ENCODE measurements at places on chromosomes 1 and 21.

GRCh38 chr1:226956942-226957713 lies 17.0 kb downstream of the COQ8A start:
- no peak for DNase-seq

- DNase-seq = no peak
Measured at GRCh38 chr1:42157667-42158066, 4.5 kb downstream of the GUCA2B start.

- DNase-seq = no peak
Measured at GRCh38 chr21:38796424-38796823, 9.3 kb upstream of the ETS2 start.

DNA sequence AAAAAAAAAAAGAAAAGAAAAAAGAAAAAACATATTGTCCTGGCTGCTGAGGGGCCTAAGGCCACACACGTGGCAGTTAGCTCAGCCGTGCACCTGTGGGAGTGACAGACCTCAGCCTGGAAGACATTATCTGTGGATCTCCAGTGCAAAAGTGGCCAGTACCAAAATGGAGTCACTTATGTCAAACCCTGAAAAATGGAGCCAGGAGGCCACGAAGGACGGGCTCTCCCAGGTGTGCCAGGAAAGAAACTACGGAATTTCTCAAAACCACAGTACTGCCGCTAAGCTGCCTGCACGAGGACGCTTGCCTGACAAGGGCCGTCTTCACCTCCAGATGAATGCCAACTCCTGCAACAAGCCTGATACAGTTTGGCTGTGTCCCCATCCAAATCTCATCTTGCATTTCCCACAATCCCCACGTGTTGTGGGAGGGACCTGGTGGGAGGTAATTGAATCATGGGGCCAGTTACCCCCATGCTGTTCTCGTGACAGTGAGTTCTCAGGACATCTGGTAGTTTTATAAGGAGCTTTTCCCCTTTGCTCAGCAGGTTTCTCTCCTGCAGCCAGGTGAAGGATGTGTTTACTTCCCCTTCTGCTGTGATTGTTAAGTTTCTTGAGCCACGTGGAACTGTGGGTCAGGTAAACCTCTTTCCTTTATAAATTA lies 5.3 kb upstream of the MIB2 start:
- no peak for DNase-seq

DNA sequence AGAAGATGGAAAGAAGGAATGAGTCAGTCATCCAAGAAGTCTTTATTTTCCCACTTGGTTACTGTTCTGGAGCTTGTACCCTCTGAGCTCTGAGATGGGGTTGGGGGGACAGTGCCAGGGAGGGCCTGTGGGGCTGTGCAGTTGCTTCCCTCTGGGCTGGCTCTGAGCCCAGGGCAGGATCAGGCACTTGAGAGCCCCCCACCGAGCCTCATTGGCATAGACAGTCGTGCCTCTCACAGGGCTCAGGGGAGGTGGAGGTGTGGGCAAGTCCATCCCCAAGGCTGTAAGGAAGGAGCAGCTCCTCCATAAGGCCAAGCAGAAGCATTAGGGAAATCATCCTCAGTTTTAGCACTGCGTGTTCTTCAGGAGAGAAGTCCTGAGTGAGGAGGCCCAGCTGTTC lies 2.5 kb upstream of the ARL8A start:
- DNase-seq = no peak

GRCh38 chr1:43199093-43199726 lies 27.1 kb downstream of the CFAP57 start:
- DNase-seq = no peak

- DNase-seq = no peak
Measured at GRCh38 chr21:35838987-35839763, 221.2 kb downstream of the SETD4 start.

DNA sequence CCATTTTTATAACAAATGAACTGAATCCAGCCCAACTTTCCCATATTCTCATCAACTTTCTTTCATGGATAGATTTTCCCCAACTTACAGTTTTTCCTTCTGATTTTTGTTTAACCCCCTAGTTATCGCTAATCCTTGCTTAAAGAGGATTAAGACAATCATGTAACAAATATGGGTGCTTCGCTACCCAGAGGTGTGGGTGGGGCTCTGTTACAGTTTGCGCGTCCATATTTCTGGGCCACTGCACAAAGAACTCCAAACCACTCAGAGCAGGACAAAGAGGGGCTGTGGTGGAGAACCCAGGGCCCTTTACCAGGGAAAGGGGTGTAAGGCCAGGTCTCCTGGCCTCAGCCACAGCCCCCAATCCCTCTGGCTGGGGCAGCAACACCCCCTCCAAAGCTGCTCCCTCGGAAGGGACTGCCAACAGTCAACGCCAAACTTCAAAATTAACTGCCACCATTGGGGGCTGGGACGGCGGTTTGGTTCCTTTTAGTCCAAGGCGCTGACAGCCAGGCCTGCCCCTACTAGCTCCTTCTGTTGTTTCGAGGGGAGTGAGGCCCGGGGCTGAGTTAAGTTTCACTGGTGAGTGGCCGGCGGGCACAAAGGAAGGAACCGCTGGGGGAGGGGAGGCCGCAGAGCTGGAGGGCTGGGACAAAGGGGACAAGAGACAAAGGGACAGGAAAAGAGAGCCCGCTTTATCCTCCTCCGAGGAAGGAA lies 27.9 kb downstream of the SSBP3 start:
- DNase-seq = no peak

DNA sequence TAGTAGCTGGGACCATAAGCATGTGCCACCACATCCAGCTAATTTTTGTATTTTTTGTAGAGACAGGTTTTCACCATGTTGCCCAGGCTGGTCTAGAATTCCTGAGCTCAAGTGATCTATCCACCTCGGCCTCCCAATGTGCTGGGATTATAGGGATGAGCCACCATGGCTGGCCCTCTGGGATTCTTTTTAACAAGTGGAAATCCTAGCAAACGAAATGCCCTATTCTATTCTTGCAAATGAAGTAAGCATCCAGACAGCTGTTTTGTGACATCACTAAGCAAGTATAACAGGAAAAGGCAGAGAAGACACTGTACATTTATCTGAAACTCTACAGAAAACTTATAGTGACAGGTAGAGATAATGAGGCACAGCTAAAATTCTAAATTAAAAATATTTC lies 86.4 kb downstream of the DDAH1 start:
- DNase-seq = no peak

GRCh38 chr1:231882333-231882732 lies 255.7 kb downstream of the DISC1 start:
- no peak for DNase-seq

- DNase-seq = no peak
Measured at GRCh38 chr21:26769613-26770188, 75.5 kb downstream of the ADAMTS1 start.

DNA sequence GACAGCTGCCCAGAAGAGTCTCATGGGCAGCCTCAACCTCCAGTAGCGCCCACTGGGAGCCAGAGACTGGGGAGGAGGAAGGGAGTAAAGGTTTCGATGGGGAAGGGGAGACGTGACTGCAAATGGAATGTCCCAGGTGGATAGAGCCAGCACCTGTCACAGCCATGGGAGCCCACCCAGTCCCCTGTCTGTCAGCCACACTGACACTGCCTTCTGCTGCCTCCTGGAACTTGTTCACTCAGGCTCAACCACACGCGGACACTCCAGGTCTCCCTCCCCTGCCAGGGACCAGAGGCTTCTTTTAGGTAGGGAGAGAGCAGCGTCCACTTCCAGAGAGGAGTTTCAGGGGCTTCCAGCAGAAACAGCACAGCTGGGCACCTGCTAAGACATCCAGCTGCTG lies 346.3 kb downstream of the NPHP4 start:
- no peak for DNase-seq

DNA sequence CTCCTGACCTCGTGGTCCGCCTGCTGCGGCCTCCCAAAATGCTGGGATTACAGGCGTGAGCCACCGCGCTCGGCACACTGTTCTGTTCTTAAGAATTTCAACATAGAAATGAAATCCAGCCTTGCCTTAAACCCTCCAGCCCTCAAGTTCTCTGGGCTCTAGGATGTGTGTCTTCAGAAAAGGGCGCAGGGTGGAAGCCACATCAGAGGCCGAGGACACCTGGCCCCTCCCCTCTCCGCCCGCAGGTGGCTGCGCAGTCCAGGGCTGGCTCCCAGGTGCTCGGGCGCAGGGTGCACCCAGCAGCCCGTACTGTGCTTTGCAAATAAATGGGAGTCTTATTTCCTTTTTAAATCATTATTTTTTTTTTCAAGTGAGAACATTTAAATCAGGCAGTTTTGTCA lies 2.0 kb upstream of the C1orf174 start:
- no peak for DNase-seq

DNA sequence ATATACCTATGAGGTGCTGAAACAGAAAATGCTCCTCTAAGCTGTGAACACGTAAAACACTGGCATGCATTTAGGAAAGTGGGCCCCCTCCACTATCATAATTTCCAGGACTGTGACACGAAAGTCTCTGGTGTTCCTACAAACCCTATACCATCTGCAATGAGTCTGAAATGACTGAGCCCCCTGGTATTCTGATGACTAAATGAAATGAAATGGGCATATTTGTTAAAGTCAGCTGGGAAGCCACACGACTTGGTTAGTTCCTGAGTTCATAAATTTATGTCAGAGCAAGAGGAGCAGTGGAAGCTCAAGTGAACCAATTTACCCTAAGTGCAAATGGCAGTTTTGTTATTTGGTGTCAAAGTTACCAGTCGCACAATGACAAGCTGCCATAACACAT lies 182.3 kb downstream of the KCTD3 start:
- DNase-seq = no peak

DNA sequence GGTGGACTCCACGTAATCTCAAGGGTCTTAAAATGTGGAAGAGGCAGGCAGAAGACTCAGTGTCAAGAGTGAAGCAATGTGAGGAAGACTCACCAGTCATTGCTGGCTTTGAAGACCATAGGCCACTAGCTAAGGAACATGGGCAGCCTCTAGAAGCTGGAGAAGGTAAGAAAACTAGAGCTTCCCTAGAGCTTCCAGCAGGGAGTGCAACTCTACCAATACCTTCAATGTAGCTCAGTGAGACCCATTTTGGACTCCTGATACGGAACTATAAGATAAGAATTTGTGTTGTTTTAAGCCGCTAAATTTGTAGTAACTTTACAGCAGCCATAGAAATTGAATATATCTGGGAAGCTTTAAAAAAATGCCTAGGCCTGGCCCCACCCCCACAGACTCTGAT lies 18.9 kb downstream of the METTL13 start:
- no peak for DNase-seq

GRCh38 chr1:2979191-2980072 lies 41.8 kb upstream of the ACTRT2 start:
- no peak for DNase-seq

DNA sequence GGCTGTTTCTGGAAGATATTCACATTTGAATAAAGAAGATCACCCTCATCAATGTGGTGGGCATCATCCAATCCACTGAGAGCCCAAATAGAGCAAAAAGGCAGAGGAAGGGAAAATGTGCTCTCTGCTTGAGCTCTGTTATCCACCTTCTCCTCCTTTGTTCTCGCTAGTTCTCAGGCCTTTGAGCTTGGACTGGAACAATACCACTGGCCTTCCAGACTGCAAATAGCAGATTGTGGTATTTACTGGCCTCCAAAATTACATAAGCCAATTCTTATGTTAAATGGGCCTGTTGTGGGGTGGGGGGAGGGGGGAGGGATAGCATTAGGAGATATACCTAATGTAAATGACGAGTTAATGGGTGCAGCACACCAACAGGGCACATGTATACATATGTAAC lies 219.3 kb downstream of the C1orf94 start:
- no peak for DNase-seq

DNA sequence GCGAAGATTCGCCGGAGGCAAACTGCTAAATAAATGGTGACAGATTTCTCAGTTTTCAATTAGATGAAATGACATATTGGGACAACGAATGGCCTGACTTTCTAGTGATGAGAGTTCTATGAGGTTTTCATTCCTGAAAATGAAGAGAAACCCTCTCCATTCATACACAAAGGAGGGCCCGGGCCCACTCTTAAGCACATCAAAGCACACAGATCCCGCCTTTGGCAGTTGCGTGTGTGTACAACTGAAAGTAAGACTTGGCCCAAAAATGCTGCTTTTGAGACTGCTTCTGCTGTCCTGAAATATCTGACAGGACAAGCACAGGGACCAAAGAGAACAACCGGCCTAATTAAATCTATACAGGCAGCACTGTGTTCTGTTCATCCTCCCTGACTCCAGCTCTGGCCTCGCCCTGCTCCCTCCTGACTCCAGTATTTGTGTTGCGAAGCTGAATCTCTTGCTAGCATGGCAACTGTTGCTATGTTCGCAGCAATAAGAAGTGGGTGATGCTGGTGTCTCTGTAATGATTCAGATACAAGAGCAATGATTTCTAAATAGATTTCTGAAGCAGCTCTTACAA lies 7.4 kb downstream of the LRRC53 start:
- DNase-seq = no peak

DNA sequence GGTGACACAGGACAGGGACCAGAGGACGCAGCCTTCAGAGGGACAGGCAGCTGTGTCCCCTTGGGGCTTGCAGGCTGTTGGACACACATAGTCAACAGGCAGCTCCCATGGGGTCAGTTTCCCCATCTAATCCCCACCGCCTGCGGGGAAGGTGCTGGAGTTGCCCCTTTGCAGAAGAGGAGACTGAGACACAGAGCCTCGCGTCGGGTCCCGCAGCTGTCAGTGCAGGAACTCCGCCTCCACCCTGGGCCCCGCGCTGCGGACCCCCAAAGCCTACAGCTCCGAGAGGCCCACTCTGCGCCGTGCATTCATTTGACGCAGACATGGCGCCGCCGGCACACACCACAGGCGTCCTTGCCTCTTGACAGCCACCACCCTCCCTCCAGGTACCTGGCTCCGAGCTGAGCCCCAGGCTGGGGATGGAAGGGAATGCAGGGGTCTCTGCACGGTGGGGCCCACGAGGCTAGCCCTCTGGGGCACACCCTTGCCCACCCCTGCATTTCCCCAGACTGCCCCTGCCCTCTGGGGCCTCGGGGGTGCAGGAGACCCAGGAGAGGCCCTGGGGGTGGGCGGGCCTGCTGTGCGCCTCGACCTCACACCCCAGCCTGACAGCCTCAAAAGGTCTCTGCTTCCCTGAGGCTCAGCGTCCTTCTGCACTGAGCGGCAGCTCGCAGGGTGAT lies 88.5 kb upstream of the ACTRT2 start:
- no peak for DNase-seq

All from cerebellar nuclear complex (tissue), 1 donor.